ENCODE measurements at places on chromosomes 7 and 10.

- no peak for DNase-seq
Measured at GRCh38 chr10:103640436-103641181, 147.1 kb downstream of the NEURL1 start.

GRCh38 chr7:130037703-130038102, 13.5 kb downstream of the ZC3HC1 start:
- no peak for DNase-seq

DNA sequence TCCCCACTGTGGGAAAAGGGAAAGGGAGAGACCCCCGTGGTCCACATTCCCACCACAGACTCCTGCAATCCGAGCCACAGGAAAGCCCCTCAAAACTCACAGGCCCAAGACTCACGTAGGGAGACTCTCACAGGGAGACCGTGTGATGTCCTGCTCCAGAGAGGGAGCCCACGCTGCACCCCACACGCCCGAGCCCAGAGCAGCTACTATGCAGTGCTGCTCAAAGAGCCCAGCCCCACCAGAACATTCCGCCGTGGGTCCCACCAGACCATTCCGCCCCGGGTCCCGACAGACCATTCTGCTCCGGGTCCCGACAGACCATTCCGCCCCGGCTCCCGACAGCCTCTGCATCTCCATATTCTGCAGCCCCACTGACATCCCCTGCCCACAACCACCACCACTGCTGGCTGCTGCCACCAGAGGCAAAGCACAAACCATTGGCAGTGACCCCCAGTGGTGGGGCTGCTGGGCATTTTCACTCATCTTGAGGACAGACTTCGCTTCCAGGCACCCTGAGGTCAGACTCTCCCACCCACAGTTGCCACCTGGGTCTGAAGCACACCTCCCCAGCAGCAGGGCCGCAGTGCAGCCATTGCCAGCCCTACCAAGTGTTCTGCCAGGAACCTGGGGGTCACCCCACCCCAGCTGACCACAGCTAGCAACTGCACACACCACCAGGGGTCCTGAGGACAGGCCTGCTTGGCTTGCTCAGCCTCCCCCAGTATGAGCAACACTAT, 625.4 kb upstream of the FOXK1 start:
- no peak for DNase-seq

- no peak for DNase-seq
Measured at GRCh38 chr10:62764011-62764410, 40.5 kb upstream of the ADO start.

- no peak for DNase-seq
Measured at GRCh38 chr7:130831817-130832481, 97.9 kb upstream of the KLF14 start.

GRCh38 chr10:110842326-110842904, 29.3 kb upstream of the PDCD4 start:
- no peak for DNase-seq

DNA sequence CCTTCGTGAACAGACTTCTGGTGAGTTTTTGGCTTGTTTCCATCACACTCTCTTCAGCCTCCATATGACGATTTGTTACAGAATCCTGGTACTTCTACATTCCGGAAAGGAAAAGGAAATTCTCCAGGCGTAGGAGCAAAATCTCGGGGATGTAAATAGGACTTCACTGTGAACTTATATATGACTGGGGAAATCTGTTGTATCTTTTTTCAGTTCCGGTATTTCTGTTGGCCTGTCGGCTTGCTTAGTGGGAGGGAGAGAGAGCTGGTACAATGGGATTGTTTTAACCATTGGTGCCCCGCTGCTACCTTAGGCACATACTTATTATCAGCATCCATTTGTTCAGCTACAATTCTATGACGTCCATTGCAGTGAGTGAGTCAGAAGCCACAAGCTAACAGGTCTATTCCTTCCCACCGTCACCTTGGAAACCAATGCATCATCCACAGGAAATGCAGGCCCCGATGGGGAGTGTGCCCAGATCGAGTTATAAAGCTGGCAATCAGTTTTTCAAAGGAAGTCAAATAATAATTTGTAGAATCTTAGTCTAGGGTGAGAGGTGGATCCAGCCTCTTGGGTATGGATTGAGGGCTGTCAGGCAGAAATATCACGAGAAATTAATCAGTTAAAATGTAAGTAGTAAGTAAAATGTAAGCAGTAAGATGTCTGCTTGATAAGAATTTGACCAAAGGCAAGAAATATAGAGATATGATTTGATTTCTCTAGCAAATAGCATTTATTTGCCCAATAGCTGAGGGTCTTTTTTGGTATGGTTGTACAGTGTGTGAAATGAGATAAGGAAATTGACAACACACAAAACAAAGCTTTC, 92.0 kb upstream of the MKLN1 start:
- DNase-seq: no peak

DNA sequence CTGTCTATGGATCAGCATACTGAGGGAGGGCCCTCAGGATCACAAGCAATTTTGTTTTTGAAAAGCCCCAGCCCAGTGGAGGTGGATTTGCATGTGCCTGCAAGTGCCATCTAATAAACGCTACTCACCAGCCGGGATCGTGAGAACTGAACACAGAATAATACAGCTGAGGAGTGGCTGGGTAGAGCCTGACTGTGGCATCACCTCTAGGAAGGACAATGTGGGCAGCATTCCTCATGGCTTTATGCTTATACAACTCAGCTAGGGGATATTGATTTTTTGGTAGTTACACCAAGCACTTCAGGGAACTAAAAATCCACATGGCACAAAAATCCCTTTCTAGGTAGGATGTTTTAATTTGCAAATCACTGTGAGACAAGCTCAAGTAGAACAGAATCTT, 72.7 kb upstream of the PALS2 start:
- no peak for DNase-seq

DNA sequence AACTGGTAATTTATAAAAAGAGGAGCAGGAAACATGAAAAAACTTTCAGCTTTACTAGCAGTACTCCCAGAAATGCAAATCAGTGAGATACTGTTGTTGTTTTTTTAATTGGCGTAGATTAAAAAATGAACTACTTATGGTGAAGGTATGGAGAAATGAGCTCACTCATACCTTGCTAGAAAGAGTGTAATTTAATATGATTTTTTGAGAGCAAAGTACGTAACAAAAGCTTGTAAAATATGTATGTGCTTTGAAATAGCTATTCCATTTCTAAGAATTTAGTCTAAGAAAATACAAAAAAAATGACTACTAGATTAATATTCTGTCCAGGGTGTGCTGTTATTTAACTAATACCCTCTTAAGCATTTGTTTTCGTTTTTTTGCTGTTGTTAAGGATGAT, 5.5 kb downstream of the CUL1 start:
- no peak for DNase-seq

DNA sequence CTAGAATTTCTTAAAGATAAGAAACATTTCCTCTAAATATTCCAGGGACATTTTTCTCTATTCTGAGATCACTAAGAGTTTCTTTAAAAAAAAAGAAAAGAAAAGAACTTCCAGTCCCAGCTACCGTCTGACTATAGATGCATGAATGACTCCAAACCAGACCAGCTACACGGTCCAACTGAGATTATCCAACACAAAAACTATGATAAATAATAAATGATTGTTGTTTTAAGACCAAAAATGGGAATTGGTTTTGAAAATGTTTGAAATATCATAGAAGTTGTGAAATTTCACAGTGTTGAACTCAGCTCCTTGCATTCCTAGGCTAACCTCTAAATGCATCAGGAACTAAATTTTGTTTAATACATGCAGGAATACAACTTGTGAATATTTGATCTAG, 1619.6 kb upstream of the LRRTM3 start:
- no peak for DNase-seq

GRCh38 chr7:94355454-94355853, 39.2 kb upstream of the COL1A2 start:
- DNase-seq: no peak

DNA sequence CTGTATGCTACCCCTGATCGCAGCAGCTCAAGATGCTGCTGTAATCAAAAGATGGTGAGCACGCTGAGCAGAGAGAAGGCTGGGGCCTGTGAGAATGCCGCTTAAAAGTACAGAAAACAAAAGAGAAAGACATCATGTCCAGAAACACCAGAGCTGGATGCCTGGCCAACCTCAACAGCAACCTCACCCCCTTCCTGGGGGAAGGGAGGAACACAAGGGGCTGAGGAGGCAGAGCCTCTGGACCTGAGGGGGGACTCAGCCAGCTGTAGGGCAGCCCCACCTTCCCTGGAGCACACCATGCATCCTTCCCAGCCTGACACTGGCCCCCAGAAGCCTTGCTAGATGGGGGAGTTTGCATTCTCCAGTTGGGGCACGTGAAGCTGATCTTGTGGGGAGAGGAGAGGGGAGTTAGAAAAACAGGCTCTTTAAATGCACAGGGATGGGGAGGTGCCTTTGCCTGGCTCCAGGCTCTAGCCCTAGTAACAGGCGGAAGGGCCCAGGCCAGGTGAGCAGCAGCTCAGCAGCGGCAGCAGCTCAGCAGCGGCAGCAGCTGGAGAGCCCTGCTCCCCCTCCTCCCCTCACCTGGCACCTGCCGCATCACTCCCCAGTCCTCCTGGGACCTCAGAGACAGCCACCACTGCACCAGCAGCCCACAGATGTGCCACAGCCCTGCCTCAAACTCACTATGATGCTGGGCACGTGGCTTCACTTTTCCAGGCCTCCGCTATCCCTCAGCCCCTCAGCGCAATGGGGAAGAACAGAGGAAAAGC, 156.3 kb downstream of the NEURL1 start:
- DNase-seq: no peak

DNA sequence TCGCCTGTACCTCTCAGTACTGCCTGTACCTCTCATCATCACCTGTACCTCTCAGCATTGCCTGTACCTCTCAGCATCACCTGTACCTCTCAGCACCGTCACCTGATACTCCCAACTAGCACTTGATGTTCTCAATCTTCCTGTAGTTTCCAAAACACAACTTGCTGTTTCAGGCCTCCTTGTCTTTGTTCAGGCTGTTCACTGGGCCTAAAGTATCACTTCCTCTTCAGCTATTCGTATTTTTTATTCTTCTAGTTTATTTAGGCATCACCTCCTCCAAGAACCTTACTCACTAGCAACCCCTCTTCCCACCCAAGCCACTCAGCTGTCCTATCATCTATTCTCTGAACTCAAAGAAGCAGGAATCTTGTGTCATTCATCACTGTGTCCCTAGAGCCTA, 24.1 kb downstream of the OR6B1 start:
- DNase-seq: no peak

GRCh38 chr7:94632338-94633013, 23.5 kb downstream of the SGCE start:
- no peak for DNase-seq

- no peak for DNase-seq
Measured at GRCh38 chr7:22202141-22202540, 154.8 kb downstream of the RAPGEF5 start.

DNA sequence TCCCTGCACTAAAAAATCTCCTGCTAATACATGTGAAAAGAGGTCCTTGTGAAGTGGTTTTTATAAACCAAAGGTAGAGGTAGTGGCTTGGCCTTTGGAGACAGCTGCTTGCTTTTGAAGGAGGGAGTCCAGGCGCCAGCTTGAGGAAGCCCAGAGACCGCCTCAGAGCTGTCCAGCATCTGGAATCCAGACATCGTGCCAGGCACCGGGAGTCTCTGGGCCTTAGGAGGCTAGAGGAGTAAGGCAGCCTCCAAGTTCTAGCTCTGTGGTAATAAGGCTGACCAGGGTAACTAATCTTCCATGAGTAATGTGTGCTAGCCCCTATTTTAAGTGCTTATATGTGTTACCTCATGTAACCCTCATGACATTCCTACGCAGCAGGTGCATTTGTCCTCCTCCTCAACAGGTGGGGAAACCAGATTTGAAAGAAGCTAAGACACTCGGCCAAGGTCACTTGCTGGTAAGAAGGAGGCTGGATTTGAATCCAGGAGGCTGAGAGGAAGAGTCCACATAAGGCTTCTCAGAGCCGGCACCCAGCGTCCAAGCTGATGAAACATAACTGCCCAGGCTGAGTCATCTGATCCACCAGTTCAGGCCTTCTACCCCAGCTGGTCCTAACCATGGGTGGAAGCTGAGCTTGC, 26.1 kb downstream of the PRLHR start:
- DNase-seq: no peak

Measured in NCI-H524 treated with DMSO at 0.1 percent for 48 hours (cell line).